H4 (cell line): ENCODE measurements at places on chromosomes 5 and 9.

DNA sequence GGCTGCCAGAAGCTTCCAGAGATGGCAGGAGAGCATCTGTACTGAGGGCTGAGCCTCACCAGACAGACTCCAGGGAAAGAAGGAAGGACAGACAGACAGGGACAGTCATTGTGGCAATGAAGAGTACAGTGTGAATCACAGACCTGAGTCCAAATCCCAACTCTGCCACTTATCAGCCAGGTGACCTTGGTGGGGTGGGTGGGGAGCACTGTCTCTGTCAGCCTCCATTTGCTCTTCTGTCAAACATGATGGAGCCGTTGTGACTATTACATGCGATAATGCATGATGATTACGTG is 85.9 kb upstream of the FSTL4 start:
- DNase-seq = no peak

GRCh38 chr9:129183495-129184218 is 5.6 kb upstream of the IER5L start:
- no peak for DNase-seq

DNA sequence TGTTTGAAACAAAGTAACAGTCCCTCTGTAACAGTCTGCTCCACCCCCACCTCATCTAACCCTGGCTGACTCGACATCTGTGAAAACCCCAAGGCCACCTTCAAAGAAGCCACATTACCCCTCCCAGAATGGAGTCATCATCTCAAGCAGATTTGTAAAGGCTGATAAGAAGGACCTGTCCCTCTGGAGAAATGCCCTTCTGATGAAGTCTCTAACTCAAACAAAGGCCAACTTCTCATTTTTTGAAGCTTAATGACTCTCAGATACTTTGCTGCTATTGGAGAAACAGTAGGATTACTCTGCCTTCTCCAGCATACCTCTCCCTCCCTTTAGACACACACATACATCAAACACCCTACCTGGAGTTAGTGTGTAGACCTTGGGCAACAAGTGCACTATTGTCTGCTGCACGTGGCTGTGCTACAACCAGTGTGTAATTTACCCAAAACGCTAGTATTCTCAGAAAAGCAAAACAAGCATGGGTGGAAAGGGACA is 5.3 kb upstream of the SUSD1 start:
- peak; percentile 86 for DNase-seq

GRCh38 chr9:115138151-115138550 is 20.2 kb upstream of the TNC start:
- DNase-seq = no peak

DNA sequence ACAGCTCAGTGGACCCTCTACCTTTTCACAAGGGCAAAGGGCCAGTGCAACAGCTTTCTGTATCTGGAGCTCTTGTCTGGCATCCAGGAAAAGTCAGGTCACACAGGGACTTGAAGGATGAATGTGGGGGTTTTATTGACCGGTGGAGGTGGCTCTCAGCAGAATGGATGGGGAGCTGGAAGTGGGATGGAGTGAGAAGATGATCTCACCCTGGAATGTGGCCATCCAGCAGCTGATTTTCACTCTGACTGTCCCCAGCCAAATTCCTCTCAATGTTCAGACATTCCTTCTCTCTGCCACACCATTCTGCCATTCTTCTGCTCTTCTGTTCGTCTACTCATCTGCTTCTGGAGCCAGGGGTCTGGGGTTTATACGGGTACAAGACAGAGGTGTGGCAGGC is 1119.9 kb downstream of the TAF11L14 start:
- no peak for DNase-seq

- DNase-seq = no peak
These were observed 17.7 kb downstream of the MARVELD2 start for GRCh38 chr5:69432412-69433206.

GRCh38 chr9:65458992-65459391 is 174.0 kb upstream of the FOXD4L5 start:
- DNase-seq = no peak

GRCh38 chr5:17129093-17129849 is 88.2 kb upstream of the BASP1 start:
- DNase-seq = no peak

- DNase-seq = no peak
These were observed 101.8 kb downstream of the TLE4 start for GRCh38 chr9:79673614-79674013.

GRCh38 chr9:14315875-14316601 is 2.1 kb upstream of the NFIB start:
- no peak for DNase-seq

GRCh38 chr9:17436854-17437253 is 142.0 kb upstream of the SH3GL2 start:
- DNase-seq = no peak

- no peak for DNase-seq
These were observed 75.1 kb upstream of the ADCY2 start for GRCh38 chr5:7320701-7321301.

GRCh38 chr5:106307265-106307664 is 1363.5 kb downstream of the EFNA5 start:
- no peak for DNase-seq

DNA sequence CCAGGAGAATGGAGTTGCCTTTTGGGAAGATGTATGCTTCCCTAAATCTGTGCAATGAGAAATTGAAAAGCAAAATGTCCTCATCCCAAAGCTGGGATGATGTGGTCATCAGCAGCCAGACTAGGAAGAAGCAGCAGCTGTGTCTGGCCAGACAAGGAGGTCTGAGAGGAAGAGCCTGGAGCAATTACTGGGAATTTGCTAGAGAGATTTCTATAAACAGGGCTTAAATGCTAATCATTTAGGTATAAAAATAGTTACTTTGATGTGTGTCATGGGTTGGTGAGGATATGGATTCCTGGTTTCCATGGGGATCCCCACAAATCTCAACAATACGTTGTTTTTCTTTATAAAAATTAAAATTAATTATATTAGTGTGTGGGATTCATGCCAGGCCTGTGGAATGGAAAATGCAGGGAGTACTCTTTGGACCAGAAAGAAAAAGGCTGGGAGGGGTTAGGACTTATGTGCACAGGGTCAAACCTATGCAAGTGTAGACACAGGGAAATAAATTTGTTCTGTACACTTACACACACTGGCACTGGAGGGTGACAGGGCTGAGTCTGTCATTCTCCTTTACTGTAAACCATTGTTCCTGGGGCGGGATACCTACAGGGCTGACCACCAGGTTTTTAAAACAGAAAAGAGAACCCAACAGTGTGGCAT is 58.7 kb upstream of the TRPC7 start:
- no peak for DNase-seq

DNA sequence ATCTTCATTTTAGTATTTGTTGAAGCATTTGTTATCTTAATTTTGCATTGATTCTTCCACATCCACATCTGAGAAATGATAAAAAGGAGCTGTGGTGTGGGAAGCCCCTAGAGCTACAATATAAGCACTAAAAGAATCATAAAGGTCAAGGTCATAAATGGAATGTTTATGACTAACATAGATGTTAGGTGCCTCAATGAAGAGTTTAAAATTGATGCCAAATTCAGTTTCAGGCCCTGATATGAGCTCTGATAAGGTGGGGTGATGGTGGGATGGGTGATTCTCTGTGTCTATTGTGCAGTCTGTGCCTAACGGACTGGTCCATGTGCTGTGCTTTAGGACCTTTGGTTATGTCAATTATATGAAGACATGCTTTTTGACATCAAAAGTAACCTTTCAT is 61.2 kb upstream of the CAMK4 start:
- no peak for DNase-seq

DNA sequence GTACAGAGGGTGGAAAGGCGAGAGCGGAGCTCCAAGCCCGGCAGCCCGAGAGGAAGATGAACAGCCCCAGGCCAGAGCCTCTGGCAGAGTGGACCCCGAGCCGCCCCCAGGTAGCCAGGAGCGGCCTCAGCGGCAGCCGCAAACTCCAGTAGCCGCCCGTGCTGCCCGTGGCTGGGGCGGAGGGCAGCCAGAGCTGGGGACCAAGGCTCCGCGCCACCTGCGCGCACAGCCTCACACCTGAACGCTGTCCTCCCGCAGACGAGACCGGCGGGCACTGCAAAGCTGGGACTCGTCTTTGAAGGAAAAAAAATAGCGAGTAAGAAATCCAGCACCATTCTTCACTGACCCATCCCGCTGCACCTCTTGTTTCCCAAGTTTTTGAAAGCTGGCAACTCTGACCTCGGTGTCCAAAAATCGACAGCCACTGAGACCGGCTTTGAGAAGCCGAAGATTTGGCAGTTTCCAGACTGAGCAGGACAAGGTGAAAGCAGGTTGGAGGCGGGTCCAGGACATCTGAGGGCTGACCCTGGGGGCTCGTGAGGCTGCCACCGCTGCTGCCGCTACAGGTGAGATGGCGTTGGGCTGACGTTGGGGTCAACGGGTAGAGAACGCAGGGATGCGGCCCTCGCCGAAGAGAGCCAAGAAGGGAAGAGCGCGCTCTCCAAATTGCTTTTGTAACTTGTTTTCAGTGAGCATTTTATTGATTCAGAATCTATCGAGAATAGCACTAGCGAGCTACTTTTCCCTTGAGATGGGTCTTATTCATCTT is at the start of gene PTGER4:
TSS of gene PTGER4 (plus strand) at position 3 of the 769 bp plus-strand sequence. CDS start 1,079 bp downstream, outside the sequence.
- DNase-seq = no peak

DNA sequence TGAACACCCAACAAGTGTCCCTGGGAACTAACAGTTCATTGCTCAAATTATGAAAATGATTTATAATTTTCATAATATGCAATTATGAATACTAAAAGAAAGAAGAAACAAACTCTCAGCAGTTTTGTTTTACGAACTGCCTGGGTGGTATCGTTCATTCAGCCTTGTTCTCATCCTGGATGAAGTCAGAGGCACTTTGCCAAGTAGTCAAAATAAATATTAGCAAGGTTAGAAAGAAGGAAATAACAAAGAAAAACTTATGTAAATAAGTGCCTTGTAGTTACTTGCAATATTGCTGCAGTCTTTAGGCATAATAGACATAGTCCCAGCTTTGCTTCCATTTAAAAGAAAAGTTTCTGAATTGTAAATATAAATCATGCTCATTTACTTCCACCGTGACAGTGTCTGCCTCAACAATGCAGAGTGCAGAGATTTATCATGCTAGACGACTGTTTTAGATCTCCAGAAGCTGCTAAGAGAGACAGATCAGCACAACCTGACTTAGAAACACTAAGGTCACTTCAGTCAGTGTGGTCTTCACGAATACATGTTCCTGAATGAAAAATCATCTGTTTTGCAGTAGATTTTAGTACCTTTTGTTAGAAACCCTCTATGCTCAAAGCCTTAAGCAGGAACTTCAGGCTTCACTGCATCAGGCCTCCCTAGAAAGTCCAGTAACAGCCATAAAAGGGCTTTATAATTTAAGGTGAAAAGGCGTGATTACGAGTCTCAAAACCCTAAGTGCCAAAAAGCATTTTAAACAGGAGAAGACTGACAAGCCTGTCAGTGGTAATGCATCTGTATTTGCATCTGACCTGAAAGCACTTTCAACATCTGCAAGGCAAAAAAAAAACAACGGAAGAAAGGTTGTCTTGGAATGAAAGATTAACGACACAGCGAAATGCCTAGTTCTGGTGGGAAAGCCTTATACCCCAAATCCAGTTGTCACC is 92.1 kb downstream of the TMEM167A start:
- DNase-seq = no peak

- DNase-seq = no peak
These were observed 76.6 kb upstream of the ASTN2 start for GRCh38 chr9:117491491-117491890.

- no peak for DNase-seq
These were observed 115.8 kb downstream of the ERCC6L2 start for GRCh38 chr9:95991326-95991725.

DNA sequence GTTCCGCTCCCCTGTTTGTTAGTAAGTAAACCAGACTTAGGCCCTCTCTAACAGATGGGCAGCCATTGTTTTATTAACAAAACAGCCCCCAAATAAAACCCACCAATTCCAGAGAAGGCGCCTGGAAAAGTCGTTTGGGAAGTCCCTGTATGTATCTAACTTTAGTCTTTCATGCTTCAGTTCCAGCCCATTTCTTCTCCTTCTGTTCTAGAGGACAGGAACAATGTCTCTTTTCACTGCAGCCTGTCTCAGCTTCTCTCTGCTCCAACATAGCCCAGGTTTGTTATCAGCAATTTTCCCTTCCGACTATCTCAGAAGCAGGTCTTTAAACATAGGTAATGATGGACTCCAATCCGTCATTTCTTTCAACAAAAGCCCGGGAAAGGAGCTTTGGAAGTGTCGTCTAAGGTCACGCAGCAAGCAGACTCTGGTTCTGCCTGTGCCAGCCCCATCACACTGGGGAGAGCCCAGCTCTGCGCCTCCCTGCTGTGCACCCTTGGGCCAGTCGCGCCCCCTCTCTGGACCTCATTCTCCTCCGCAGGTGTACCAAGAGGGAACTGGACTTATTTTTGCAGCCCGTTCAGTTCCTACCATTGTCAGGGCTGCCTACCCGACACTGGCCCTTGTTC is 9.6 kb upstream of the AKNA start:
- DNase-seq = no peak

GRCh38 chr5:56985936-56986625 is 34.2 kb upstream of the MIER3 start:
- DNase-seq = no peak

- DNase-seq = no peak
These were observed 6.2 kb downstream of the NEK6 start for GRCh38 chr9:124263800-124264426.

DNA sequence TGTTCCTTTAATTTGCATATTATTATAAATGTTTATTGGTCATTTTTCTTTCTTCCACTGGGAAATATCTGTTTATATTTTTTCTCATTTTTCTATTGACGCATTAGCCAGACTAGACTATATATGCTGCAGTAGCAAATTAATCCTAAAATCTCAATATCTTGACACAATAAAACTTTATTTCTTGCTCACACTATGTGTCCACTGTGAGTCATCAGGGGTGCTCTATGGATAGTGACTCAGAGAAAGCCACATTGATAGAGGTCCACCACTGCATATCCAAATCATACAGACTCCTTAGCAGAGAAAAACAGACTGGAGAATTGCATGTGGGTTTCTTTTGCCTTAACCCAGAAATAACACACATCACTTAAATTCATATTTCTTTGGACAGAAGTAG is 20.8 kb downstream of the OR1L3 start:
- no peak for DNase-seq

DNA sequence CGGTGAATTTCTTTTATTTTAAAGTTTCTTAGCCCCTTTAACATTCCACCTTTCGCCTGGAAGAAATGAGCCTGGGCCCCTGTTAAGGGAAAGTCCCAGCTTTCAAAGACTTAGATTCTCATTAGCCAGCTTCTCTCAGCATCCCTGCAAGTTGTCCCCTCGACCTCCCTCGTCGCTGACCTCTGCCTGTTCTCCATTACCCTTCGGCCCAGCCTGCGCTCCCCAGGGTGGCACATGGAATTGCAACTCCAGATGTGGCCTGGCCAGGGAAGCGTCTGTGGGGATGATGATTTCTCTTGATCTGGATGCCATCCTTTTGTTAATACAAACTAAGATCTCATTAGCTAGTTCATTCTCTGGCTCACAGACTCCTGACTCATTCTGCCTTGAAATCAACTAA is 43.4 kb upstream of the FANCC start:
- DNase-seq = no peak

GRCh38 chr5:111585291-111585690 is 73.0 kb upstream of the STARD4 start:
- DNase-seq = no peak
